Mesothelial cell of epicardium (in vitro differentiated cells): ENCODE measurements at places on chromosomes 3 and 15.

DNA sequence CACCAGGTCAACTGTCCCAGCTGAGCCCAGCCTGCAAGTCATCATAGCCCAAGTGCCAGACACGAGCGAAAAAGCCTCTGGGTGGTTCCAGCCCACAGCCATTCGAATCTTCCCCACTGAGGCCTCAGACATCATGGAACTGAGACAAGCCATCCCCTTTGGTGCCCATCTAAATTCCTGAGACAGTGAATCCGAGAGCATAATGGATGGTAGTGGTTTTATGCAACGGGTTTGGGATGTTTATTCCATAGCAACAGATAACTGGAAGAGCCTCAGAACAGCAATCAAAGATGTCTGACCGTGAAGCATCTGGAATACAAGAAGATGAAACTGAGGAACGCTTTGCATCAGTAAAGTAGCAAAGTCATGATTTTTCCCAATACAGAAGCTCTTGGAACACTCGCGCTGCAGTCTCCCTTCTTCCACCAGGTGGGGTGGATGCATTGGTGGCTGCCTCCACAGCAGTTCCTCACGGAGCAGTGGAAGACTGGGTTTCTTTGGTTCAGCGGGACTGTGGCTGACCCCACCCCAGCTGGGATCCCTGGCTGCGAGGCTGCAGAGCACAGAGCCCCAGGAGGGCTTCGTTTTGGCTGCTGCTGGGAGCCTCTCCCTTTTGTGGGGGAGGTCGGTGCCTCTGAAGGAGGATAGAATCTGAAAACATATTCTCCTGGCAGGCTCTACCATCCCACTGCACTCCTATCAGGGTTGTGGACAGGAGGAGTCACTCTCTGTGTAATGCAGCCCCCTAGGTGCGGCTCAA is 26.4 kb upstream of the PDE8A start:
- no peak for DNase-seq
- H3K4me1 ChIP-seq, result peaks cover 19% of the 10 kb centered on the region
- peak overlapping the region; percentile 22 for H3K4me3 ChIP-seq
- H3K27me3 ChIP-seq, result no peaks in the 10 kb centered on the region
- no peaks in the 10 kb centered on the region for H3K36me3 ChIP-seq

DNA sequence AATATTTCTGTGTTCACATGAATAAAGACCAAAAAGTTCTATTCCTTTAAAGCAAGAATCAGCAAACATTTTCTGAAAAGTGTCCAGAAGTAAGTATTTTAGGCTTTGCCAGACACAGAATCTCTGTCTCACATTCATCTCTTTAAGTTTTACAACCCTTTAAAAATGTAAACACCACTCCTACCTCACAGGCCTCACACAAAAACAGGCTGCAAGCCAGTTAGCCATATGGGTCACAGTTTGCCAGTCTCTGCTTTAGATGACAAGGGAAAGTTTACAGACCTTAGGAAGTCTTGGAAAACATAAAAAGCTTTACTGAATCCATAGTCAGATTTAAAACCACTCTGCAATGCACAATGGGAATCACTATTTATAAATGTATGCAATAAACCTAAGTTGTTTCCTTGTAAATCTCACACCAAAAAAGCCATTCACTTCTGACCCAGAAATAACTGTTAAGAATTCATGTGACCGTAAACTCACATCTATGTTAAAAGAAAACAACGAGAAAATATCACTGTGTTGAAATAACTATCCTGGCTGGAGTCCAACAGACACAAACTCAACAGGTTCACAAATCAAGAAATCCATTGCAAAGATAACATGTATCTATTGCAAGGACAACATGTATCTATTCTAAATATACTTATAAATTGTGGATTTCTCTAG is 308.2 kb downstream of the ULK4 start:
- H3K4me1 ChIP-seq, result peaks cover 26% of the 10 kb centered on the region
- no peak overlapping the region for H3K4me3 ChIP-seq
- peaks cover under 1% of the 10 kb centered on the region for H3K36me3 ChIP-seq

GRCh38 chr3:43689766-43690399 is 855 bp upstream of the ABHD5 start:
- peaks cover 19% of the 10 kb centered on the region for H3K4me1 ChIP-seq
- H3K27ac ChIP-seq, result peak overlapping the region; percentile 97
- H3K27me3 ChIP-seq, result no peaks in the 10 kb centered on the region
- peak overlapping the region; percentile 84 for H3K4me3 ChIP-seq

GRCh38 chr15:82165948-82166376 is 96.6 kb downstream of the EFL1 start:
- peaks cover 23% of the 10 kb centered on the region for H3K36me3 ChIP-seq
- H3K27ac ChIP-seq, result peak overlapping the region; percentile 40
- H3K27me3 ChIP-seq, result no peaks in the 10 kb centered on the region
- peaks cover 13% of the 10 kb centered on the region for H3K4me1 ChIP-seq
- no peak overlapping the region for H3K4me3 ChIP-seq
- no peak for DNase-seq

DNA sequence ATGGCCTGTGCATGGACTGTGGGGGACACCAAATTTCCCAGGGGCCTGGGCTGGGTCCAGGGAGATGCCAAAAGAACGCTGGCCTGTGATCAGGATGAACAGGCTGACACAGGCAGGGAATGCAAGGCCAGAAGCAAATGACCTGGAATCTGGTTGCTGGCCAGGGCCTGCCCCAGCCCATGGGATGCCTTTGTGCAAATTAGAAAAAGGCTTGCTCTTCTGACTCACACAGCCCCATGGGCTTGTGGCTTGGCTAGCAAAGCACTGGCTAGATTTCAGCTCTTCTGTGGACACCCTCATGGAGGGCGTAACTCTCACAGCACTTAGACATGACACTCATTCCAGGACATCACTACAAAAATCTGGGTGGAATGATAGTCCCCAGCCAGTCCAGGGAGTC is 356.0 kb downstream of the SHQ1 start:
- H3K4me3 ChIP-seq, result no peak overlapping the region
- no peaks in the 10 kb centered on the region for H3K27me3 ChIP-seq
- H3K36me3 ChIP-seq, result no peaks in the 10 kb centered on the region
- no peak for DNase-seq
- no peak overlapping the region for H3K27ac ChIP-seq

- no peak overlapping the region for H3K27ac ChIP-seq
- H3K4me1 ChIP-seq, result no peaks in the 10 kb centered on the region
- H3K36me3 ChIP-seq, result peaks cover 26% of the 10 kb centered on the region
- DNase-seq, result no peak
- no peak overlapping the region for H3K4me3 ChIP-seq
Observed at GRCh38 chr3:193620057-193620456, 27.0 kb downstream of the OPA1 start.

DNA sequence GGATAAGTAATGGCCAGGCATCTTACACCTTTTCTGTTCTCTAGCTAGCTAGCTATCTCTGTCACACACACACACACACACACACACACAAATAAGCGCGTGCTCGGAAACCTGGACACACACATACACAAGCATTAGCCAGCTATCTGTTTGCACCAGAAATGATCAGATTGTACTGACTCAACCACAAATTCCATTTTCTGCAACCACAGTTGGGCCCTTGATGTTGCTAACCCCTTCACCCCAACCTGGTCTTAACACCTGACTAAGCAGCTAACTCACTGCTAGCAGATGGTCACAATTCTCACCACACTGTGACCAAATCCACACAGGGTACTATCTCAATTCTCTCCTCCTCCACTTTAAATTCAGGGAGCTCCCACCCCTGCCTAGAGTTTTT is 183.0 kb upstream of the THBS1 start:
- DNase-seq, result no peak
- H3K27me3 ChIP-seq, result no peaks in the 10 kb centered on the region
- H3K4me1 ChIP-seq, result peaks cover 23% of the 10 kb centered on the region
- no peak overlapping the region for H3K4me3 ChIP-seq
- no peak overlapping the region for H3K27ac ChIP-seq
- H3K36me3 ChIP-seq, result no peaks in the 10 kb centered on the region

- peaks cover 34% of the 10 kb centered on the region for H3K27me3 ChIP-seq
- H3K36me3 ChIP-seq, result no peaks in the 10 kb centered on the region
- H3K4me3 ChIP-seq, result no peak overlapping the region
- no peak for DNase-seq
Observed at GRCh38 chr3:134879990-134880389, 84.9 kb downstream of the EPHB1 start.
